ENCODE measurements at places on chromosomes 13 and 19.
A peak's percentile ranks its signal among the peaks of the same experiment; 100 is the strongest.

- DNase-seq = no peak
Measured at GRCh38 chr13:98322091-98322718, 145.1 kb upstream of the RNF113B start.

DNA sequence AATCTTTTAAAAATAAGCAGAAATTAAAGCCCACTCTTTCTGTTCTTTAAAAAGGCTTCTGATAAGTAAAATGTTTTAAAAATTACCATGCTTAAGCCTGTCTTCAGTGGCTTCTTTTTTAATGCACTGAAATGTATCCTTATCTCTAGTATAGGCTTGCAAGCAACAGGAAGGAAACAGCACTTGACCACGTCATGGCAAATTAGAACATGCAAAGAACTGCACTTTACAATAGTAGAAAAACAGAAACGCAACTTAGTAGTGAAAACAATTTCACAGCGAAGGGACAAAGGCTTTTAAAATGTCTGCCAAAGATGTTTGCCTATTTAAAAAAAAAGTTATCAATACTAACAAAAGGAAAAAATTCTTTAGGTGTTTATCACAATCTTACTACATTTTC lies 36.3 kb downstream of the ELF1 start:
- DNase-seq = no peak

DNA sequence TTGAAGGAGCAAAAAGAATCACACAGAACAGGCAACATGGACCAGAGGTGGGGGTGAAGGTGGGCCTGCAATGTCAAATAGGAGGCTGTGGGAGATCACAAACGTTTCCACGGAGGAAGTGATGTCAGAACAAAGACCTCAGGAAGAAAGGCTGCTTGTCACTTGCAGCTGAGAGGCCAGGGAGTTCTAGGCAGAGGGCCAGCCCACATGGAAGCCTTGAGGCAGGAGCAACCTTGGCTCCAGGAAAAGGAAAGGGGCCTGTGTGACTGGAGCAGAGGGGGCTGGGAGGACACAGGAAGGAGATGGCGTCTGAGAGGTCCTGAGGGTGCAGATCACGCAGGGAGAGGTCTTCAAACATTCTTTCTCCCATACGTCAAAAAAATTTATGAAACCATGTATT lies 16.3 kb downstream of the ZNF160 start:
- DNase-seq = no peak

DNA sequence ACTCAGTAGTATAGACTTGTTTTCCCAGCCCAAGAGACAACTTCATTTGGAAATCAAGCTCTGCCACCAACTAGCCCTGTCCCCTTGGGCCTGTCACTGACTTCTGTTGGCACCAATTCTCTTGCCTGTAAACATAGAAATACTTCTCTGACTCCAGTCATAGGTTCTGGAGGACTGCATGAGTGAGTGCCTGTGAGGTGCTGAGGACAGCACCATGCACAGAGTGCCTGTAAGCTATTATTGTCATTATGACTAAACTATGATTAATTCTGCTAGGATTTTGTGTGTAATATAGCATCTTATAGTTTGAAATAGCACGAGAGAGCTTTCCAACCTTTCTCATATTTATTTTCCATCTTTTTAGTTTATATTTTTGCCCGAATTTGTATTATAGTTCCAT lies 247.9 kb downstream of the MYO16 start:
- no peak for DNase-seq

DNA sequence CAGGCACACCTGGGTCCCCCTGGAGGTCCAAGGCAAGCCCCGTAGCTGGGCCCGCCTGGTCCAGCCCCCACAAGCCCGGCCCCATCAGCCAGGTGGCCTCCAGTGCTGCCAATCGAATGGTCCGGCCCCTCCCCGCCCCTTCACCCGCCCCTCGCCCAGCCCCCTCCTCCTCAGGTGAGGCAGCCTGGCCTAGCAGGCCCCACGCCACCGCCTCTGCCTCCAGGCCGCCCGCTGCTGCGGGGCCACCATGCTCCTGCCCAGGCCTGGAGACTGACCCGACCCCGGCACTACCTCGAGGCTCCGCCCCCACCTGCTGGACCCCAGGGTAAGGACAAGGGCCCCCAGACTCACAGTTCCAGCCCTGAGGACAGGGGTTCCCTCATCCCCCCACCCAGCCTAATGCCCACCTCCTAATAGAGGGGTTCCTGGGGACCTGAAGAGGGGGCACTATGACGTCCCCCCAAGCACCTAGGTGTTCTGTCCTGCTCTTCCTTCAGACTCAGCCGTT lies at the start of gene HPN:
Gene HPN (plus strand): TSS at position 174 of the 508 bp plus-strand sequence. CDS start 786 bp downstream, outside the sequence.
- no peak for DNase-seq

DNA sequence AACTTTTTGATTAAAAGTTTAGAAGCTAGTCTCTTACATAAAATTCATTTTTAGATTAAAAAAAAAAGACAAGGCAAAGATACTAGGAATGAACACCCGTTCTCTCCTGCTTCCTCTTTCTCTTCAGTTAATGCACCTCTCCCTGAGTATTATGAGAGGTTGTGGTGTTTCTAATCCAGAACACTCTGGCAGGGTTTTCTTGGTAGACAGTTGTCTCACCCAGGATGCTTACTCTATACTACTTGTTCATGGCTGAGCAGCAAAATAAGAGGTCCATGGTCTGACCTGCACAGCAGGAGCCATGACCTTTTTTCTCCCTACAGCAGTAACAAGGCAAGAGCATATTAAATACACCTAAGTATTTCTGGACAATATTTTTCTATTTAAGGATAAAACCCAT lies 62.0 kb downstream of the MICU2 start:
- DNase-seq = no peak

DNA sequence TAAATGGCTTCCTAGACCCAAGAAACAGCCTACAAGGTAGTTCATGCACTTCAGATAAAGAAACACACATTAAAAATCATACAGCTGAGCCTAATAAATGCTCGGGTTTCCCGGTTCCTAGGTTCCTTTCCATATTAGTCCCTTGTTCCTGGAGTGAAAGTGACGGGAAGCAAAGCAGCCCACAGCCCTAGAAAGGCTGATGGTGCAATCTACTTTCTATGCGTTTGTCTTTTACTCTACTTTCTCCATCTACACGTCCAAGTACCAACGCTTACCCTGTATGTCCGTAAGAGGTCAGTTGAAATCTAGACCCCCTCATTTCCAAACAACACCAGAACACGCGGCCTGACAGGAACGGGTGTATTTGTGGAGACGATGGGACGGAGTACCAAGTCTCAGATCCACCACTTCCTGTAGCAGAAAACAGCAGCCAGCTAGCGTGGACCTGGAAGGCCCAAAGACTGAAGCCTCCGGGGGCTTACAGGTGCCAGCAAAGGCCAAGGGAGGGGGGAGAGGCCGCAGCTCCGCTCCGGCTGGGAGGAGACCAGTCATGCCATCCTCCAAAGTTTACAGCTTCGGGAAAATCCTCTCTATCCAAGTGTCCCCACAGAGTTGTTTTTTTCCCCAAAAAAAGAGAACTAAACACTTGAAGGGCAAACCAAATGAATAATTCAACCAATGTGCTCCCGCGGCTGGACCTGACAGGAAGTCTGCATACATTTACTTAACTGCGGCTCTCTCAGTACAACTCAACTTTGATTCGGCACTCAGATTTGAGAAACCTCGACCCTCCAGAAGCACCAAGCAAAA lies 34.1 kb downstream of the STK24 start:
- no peak for DNase-seq

DNA sequence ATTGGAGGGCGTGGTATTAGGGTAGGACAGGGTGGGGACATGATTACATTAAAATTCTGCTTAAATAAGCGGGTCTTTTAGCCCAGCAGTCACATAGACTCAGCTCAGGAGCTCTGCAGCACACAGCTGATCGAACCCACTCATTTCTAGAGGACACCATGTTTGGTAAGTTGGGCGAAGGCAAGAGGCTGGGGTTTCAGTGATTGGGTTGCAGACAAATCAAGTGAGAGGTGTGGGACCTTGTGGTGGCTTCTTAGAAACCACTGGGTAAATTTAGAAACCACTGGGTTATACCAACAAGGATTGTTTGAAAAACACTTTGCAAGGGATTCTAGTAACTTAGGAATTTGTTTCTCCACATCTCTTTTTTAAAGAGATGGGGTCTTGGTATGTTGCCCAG lies at the start of gene LEUTX:
Gene LEUTX (plus strand): TSS at position 92 of the 400 bp plus-strand sequence. CDS start 67 bp downstream, at position 159.
- DNase-seq = no peak

DNA sequence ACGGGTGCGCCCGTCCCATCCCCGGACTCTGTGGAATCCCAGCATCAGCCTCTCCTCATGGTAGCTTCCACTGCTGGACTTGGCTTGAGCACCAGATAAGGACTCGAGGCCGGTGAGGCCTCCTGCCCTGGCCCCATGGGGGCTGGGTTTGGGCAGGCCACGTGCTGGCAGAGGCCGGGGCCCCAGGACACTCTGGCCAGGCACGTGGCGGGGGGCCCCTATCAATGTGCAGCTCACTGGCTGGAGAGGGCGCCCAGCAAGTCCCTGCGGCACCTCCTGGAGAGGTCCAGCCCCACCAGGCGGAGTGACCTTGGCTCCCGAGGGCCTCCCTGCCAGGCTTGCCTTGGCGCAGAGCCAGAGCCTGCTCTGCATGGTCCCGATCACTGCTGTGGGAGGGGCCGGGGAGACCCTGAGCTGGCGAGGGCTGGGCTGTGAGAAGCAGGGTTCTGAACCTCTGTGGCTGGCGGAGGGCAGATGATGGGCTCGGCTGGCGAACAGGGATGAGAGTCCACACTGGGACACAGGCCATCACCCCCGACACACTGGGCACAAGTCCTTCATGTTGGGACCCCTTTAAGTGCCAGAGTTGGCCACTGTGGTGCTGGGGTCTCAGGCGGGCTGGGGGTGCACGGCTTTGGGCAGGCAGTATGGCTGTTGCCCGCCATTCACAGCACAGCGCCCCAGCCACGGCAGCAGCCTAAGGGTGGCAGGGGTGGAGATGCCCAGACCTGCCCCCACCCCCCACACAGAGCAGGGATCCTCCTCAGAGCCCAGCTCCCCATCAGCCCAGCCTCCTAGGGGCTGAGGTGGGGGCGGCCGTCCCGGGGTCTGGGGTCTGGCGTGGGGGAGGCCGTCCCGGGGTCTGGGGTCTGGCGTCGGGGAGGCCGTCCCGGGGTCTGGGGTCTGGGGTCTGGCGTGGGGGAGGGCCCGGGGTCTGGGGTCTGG lies 19.1 kb downstream of the CEBPG start:
- DNase-seq = peak; percentile 70

GRCh38 chr13:105465251-105465650 lies 1070.2 kb downstream of the EFNB2 start:
- DNase-seq = no peak

- no peak for DNase-seq
Measured at GRCh38 chr13:97631158-97631557, 197.2 kb downstream of the RAP2A start.

GRCh38 chr13:42569576-42570344 lies 4.2 kb upstream of the TNFSF11 start:
- no peak for DNase-seq

DNA sequence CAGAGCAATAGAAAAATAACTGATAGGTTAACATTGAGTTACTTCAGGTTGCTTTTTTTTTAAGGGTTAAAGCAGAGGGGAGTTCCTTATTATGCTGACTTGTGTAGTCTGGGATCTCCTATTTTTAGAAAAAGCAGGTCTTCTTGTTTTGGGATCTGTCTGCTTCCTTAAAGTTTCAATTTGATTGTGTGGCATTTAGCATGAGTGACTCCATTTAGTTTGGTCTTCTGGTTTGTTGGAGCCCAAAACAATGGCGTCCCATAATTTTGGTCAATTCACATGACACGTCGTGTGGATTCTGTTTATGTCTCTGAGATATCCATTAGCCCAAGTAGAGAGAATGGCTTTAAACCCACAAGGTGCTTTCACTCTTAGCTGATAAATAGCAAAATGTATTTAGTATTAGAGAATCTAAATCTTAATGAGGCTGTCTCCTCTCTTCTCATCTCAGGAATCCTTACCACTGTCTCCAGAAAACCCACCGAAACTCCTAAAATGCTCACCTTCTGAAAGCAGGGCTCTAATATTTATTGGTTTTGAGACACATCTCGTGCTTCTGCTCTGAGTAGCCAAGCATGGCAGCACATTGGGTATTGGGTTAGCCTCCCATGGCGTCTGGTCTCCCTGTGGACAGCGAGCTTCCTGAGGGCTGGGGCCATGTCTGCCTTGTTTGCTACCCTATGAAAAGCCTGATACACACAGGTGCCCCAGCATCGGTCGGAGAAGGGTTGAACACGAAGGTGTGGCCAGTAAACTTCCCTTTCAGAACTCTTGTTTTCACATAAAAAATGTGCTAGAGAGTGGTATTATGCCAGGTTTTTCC lies 67.2 kb upstream of the GPR183 start:
- DNase-seq = no peak

GRCh38 chr19:18713550-18714117 lies 30.2 kb downstream of the CRTC1 start:
- DNase-seq = no peak

- DNase-seq = no peak
Measured at GRCh38 chr19:45497791-45498190, 452 bp upstream of the PPM1N start.

GRCh38 chr19:6768236-6768785 lies 1.1 kb upstream of the SH2D3A start:
- no peak for DNase-seq

GRCh38 chr19:2385053-2385721 lies 25.1 kb downstream of the TMPRSS9 start:
- peak; percentile 42 for DNase-seq

DNA sequence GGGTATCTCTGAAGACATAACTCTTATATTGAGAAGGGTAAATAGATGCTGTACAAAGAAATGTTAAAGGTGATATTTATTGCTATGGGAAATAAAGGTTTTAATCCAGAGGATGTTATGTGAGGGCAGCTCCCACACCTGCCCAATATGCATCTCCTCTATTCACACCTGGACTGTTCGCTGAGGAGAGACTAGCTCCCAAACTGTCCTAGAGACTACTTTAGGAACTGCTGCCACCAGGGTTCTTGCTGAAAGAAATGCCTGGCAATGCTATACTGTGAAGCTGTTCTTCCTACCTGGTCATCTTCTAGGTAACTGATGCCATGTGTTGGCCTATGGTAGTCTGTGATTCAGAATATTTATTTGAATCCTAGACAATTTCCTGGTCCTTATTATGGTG lies 1421.5 kb upstream of the SPRY2 start:
- DNase-seq = no peak

GRCh38 chr19:16016226-16017137 lies 59.8 kb upstream of the TPM4 start:
- DNase-seq = no peak

DNA sequence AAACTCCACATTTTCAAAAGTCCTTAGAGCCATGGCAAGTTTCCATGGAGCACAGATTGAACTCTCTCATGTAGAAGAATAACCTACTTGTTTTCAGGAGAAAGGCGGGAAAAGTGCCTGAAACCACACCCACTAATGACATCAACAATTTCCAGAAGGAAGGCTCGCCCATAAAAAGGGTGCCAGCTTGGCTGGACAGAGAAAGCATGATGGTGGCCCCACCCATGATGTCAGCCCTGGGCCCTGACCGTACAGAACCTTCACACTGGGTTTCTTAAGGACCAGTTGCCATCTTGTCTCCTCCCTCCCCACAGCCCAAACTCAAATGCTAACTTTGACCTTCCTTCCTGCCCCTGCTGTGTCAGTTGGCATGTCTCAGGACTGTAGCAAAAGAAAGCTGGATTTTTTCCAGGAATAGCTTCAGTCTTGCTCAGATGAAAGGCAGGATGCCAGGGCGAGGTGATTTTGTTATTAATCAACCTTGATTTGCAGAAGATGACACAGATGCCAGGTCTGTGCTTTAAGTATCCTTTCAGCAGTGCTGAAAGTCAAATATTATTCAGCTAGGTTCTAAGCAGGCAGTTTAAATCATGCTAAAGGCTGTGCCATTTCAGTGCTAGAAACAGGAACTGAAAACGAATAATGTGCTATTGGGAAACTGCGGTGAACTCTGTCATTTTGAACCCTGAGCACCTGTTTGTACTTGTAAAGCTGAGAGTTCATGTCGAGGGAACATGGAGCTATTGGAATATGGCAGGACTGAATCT lies 89.5 kb upstream of the RFC3 start:
- no peak for DNase-seq

Data from ovary (tissue), 10 donors.